Cardiac muscle cell (in vitro differentiated cells and primary cell): ENCODE measurements at places on chromosomes 5 and 9.

- peak; percentile 81 for DNase-seq
Observed at GRCh38 chr5:134541736-134542376, 16.4 kb downstream of the JADE2 start.

GRCh38 chr5:149500922-149501582 lies 50.2 kb downstream of the CSNK1A1 start:
- no peak for DNase-seq

- no peak for DNase-seq
Observed at GRCh38 chr9:134301387-134302129, 24.7 kb upstream of the RXRA start.

- DNase-seq: peak; percentile 69
Observed at GRCh38 chr9:6781476-6781875, 23.7 kb downstream of the KDM4C start.

DNA sequence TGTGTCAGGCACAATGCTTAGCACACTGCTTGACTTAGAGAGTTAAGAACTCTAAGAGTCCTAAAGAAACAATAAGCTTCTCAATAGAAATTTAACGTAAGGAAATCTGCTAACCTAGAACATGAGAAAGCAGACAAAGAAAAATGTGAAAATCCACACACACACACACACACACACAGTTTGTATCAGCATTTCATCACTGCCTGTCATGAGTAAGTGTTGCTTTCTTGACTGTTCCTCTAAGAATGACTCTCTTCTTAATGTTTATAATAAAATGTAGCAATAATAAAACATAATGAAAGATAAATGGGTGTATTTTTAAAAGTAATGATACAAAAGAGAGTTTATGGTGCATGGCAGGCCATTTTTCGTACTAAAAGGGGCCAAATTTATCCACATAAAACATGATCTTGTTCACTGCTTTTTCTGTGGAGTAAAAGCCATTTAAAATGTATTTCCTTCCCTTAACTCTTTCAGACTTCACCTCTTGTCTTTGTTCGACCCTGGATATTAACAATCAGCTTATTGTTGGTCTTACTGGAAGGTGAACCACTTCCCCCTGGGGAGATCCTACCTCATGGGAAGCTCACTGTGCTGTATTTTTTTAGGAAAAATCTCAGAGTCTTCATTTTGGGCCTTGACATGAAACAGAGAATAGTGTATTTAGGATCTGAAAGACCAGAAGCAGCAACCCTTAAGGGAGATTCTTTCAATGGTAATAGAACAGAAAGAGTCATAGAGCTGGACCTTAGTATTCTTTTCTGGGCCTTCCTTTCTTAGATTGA lies 107.3 kb upstream of the ANKRD55 start:
- no peak for DNase-seq

GRCh38 chr9:129595311-129595741 lies 25.6 kb downstream of the C9orf50 start:
- DNase-seq: peak; percentile 38

GRCh38 chr5:129103397-129103796 lies 8.8 kb downstream of the ISOC1 start:
- DNase-seq: no peak
